Stimulated activated CD4-positive, alpha-beta T cell treated with anti-CD3 and anti-CD28 coated beads, TNF-alpha, amount 100 ng/mL, for 4 hours (primary cell): ENCODE measurements at places on chromosomes 1 and 21.

DNA sequence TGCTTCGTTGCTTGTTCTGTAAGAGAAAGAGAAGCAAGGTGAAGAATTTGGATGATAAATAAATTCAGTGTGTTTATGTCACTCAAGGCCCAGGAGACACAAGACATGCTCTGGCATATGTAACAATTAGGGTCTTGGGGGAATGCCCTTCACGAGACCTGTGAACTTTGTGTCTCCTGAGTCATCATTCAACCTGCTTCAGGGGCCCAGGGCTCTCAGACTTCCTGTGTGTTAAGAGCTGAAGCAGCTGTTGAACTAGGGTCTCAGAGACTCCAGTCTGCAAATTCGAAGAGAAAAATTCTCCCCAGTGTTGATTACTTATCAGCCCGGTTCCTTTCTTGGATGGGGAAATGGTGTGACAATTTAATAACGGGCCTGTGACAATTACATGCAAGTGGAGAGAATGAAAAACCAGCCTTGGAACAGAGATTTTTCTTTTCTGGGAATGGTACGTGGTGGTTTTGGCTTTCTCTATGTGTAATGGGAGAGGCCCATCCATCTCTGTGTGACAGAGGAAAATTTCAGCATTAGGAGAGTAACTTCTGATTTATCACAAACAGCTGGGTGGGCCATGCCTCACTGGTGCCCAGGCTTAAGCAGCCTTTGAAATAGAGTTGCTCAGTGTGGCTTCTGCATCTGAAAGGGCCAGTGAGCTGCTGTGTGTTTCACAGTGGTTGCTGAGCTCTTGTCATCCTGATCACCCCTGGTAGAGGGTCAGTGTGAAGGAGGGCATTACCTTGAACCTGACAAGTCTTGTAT, 22.4 kb downstream of the HUNK start:
- no peak for DNase-seq

- DNase-seq = no peak
These were observed 418.8 kb downstream of the DISC1 start for GRCh38 chr1:232045139-232045994.

GRCh38 chr1:226665505-226666163, 73.4 kb downstream of the ITPKB start:
- DNase-seq = no peak

GRCh38 chr21:27269644-27270043, 302.8 kb upstream of the ADAMTS5 start:
- DNase-seq = no peak

GRCh38 chr1:112575154-112575804, 43.7 kb downstream of the ST7L start:
- DNase-seq = no peak

DNA sequence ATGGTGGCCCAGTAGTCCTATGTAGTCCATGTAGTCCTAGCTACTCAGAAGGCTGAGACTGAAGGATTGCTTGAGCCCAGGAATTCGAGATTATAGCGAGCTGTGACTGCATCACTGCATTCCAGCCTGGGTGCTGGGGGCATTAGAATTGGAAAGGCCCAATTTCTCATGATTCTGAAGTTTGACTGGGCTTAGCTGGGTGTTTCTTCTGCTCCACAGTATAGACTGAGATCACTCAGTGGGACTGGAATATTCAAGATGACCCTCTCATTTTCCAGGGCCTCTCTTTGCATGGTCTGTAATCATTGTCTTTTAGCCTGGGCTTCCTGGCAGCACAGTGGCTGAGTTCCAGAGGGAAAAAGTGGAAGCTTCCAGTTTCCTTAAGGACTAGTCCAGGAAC, 26.2 kb downstream of the MROH7 start:
- DNase-seq = no peak

DNA sequence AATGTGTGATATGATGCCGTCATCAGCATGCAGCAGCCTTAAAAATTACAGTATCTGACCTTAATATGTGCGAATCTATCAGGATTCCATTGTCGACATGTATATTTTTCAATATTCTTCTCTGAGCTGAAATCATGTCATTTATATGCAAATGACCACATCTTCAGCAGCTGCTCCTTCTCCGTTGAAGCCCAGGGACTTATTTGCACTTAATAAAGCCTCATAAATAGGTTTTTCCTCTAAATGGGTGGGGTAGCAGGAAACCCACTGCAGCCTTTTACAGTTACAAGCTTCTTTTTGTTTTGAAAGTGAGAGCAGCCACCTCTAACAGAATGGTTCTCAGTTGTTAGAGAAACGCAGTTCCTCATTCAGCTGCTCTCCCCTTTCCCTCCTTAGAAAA, 178.8 kb upstream of the ZNF644 start:
- DNase-seq = no peak

DNA sequence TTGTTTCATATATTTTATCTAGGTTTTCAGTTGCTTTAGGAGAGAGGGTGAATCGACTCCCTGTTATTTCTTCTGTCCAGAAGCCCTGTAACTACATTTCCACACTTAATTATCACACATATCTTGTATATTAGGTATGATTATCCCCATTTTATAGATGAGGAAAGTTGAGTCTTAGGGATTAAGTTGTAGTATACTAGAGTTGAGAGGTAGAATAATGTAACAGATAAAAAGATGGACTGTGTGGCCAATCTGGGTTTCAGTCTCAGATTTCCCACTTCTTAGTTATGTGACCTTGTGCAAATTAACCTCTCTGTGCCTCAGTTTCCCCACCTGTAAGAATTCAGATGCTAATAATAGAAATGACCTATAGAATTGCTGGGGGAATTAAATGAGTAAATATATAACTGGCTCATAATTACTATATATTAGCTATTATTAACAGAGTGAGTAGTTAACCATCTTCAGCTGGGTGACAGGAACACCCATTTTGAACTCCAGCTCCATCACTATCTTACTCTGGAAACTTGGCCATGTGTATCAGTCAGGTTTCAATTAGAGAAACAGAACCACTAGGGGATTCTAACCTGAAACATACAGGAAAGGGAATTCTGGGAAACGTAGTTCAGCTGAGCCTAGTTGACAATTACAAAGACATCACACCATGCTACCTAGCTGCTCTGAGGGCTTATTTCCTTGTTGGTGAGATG, 20.4 kb upstream of the FOXO6 start:
- no peak for DNase-seq
